ENCODE measurements at places on chromosomes 5 and 9.

DNA sequence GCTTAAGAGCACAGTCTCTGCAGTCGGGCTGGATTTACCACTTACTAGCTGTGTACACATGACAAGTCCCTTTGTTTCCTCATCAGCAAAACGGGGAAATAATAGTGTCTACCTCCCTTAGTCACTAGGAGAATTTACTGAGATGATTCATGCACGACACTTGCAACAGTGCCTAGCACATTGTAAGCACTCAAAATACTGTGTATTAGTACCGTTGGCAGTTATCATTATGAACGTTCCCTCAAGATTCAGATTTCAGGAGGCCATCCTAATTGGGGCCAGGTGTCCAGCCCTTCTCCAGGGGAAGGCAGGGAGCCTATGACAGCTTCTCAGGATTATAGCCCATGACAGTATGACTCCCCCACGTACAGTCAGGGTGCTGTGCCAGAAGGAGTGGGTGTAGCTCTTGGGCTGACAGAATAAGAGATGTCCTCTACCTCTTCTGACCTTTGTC, 164.3 kb downstream of the DOCK2 start:
- DNase-seq = no peak

- DNase-seq = no peak
Observed at GRCh38 chr5:14728459-14728938, 64.0 kb downstream of the OTULIN start.

DNA sequence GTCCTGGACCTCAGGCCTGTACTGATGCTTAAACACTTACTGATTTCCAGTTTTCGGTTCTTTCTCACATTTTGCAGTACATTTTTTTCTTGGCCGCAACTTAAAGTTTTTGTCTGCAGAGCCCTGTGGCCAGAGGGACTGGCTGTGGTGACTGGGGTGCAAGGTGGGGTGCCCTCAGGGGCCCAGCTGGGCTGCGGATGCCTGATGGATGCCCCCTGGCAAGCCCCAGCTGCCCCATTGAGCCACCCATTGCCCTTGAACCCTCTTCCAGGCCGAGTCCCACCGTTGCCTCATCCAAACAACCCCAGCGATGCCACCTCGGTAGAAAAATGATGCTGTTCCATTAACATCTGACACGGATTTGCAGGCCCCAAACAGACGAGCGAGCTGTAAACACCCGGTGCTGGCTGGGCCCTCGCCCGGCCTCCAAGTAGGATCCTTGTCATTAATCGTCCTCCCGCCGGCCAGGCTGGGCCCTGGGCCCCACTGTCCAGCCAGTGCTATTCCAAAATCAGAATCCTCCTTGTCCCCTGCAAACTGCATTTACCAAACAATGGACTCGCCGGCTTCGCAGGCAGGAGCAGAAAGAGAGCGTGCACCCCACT, 107.9 kb downstream of the PHF2 start:
- DNase-seq = no peak

GRCh38 chr5:58680503-58680902, 97.6 kb downstream of the RAB3C start:
- DNase-seq = no peak

GRCh38 chr5:55411876-55412275, 104.1 kb downstream of the MTREX start:
- no peak for DNase-seq

DNA sequence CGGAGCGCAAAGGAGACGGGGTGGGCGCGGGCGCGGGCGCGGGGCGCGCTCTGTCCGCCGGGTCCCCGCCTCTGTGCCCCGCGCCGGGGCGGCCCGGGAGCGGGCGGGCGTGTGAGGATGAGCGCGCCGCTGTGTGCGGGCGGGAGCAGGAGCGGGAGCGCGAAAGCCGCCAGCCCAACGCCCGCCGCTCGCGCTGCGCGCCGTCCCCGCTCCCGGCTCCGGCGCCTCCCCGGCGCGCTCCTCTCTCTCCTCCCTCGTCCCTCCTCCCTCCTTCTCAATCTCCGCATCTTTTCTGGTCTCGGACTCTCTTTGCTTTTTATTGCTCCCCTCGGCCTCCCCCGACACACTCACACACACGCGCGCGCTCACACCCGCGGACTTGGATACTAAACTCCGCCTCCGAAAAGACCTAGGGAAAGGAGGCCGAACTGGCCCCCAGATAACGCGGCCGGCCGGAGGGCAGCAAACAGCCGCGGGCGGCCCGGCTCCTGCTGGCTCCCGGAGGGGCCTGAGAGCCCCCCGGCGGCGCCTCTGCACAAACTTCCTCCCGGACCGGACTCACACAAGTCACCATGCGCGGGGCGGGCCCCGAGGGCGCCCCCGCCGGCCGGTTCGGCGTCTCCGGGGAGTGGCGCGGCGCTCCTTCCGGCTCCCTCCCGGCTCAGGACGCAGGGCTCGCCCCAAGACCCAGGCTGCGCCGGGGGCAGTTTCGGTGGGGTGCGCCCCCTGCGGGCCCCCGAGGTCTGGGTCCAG, at the start of gene FIBCD1:
TSS of gene FIBCD1 (minus strand) at position 596 of the 753 bp plus-strand sequence. CDS start 640 bp downstream, outside the sequence.
- no peak for DNase-seq

GRCh38 chr5:56415356-56415765, 182.2 kb upstream of the ANKRD55 start:
- DNase-seq = no peak

DNA sequence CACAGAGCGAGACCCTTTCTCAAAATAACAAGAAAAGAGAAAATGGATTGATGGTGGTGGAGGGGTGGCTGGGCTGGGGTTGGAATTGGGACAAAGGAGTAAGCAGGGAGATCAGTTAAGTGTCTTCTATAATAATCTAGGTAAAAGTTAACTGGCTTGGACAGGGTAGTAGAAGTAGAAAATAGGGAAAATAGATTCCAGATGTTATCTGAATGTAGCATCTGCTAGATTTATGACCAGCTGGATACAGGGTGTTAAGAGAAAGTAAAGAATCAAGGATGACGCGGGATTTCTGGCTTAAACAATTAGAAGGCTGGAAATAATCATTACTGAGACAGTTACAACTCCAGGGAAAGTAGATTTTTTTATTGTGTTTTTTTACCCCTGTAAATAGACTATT, 13.0 kb downstream of the PPP6C start:
- DNase-seq = no peak

DNA sequence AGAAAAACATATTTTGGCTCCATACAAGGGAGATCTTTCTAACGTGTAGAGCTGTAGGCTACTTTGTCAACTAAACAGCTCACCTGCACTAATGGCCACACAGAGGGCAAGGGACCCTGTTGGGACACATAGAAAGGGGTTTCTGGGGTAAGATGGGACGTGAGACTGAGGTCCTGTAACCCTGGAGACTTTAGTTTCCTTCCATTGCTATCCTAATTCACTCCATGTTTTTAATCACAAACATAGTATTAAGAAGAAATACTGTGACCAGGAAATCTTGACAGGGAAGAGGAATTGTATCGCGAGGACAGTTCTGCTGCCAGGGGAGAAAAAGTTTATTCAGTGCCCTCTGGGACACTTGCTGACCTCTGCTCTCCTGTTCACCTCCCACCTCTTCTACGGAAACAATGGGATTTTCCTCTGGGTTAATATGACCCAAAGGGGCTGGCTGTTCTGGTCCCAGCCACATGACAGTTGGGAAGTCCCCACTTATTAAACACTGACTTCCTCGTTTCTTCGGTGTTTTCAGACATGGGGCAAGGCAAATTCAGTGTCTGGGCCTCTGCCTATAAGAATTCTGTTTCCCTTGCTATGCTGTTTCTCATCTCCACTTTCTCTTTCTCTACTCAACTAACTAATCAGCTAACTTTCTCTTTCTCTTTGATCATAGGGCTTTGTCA, 106.9 kb upstream of the SEMA6A start:
- DNase-seq = no peak

GRCh38 chr9:120564589-120564988, 15.4 kb downstream of the CDK5RAP2 start:
- DNase-seq = no peak

DNA sequence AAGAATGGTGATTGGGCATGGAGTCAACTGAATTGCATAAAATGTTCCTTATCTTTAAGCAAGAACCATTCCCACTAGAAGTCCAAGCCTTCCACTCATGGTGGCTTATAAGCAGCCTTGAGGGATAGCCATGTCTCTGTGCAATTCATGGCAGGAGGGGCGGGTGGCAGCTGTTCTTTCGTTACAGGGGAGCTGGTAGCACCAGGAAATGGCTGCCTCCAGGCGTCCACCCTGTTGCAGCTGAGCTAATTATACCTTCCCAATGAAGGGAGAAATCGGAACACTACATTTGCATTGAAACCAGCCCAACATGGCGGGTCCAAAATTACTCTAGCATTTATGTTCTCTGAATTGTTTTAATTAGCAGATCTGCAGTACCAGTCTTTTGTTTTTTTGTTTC, 289.8 kb downstream of the NTRK2 start:
- no peak for DNase-seq

DNA sequence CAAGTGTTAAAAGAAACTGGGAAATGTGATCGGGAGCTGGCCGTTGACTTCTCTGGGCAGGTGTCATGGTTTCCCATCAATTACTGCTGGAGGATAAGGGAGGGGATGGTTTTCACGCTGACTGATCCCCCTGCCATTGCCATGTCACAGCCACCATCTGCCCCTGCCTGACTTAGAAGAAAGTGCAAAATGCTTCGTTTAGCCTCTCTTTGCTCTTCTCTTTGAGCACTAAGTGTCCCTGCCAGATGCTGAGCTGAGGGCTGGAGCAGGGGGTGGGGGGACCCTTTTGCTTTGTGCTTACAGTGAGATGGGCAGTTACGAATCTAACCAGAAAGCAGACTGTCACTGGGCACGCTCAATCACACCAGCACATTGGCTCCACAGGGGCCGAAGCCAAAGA, 138.4 kb upstream of the ALDH1B1 start:
- DNase-seq = no peak

- no peak for DNase-seq
Observed at GRCh38 chr9:124108216-124108615, 96.6 kb downstream of the LHX2 start.

GRCh38 chr5:34717426-34718327, 61.5 kb downstream of the RAI14 start:
- peak; percentile 85 for DNase-seq

DNA sequence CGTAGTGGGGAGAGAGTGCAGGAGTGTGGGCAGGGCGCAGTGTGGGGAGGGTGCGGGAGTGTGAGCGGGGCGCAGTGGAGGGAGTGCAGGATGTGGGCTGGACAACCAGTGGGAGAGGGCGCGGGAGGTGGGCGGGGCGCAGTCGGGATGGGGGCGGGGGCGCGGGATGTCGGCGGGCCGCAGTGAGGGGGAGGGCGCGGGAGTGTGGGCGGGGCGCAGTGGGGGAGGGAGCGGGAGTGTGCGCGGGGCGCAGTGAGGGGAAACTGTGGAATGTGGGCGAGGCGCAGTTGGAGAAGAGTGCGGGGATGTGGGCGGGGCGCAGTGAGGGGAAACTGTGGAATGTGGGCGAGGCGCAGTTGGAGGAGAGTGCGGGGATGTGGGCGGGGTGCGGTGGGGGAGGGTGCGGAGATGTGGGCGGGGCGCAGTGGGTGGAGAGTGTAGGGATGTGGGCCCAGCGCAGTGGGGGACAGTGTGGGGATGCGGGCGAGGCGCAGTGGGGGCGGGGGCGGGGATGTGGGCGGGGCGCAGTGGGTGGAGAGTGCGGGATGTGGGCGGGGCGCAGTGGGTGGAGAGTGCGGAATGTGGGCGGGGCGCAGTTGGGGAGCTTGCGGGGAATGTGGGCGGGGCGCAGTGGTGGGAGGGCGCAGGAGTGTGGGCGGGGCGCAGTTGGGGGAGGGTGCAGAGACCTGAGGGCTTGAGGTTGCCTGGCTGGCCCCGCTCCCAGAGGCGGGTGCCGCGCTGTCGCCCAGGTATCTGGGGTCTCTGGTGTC, at the start of gene NXNL2:
TSS of gene NXNL2 (plus strand) at position 723 of the 770 bp plus-strand sequence. CDS start 257 bp downstream, outside the sequence.
- DNase-seq = peak; percentile 64

DNA sequence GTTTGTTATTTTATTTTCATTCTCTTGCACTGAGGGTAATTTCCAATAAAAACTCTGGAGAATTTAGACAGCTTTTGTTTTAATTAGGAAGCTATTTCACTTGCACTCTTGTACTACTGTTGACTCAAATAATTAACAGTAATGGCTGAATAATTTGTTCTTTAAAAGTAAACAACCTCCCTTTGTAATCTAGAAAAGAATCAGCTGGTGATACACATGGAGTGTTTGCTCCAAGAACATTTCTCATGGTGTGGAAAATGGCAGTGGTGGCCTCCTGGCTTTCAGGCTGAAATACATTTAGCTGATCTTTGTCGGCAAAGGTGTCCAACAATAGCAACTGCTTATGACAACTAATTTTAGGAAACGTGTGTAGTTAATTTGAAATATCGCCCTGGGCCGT, 129.4 kb downstream of the C9orf152 start:
- no peak for DNase-seq

GRCh38 chr5:10567121-10567591, 3.3 kb downstream of the ANKRD33B start:
- DNase-seq = no peak

GRCh38 chr5:14155739-14156138, 12.6 kb downstream of the TRIO start:
- no peak for DNase-seq

- no peak for DNase-seq
Observed at GRCh38 chr9:87080512-87081264, 133.4 kb upstream of the GAS1 start.

- DNase-seq = no peak
Observed at GRCh38 chr9:114592356-114592755, 4.8 kb downstream of the ATP6V1G1 start.

- peak; percentile 94 for DNase-seq
Observed at GRCh38 chr9:128098297-128099230, 29.0 kb downstream of the PTGES2 start.

DNA sequence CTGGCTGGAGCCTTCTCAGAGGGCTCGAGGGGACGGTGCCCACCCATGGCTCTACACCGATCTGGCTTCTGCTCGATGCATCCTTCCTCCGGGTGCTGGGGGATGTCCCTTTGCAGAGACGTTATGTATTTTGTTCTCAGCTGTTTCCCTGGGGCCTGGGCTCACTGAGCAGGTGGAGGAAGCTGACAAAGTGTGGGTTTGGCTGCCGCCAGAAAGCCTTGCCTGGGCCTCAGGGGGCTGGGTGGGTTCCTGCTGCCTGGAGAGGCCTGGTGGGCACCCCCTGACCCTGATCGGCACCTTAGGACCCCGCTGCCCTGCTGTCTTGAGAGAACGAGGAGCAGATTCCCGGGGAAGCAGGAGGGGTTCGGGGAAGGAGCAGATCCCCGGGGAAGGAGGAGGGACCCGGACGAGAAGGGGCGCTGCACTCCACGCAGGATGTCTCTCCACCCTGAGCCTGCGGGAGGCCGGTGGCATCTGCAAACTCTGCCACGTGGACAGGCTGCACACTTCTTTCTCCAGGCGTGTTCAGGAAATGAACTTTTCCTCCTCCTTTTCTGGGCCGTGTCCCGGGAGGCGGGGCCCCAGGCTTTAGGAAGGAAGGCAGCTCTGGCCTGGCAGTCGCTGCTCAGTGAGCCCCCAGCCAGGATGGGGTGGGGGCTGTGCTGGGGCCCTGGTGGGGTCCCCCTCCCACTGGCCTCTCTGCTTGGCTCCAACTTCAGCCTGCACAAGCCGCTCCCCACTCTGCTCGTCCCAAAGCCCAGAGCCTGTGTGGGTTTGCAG, 148.9 kb downstream of the RXRA start:
- DNase-seq = peak; percentile 67

GRCh38 chr9:7105095-7105494, 347.3 kb downstream of the KDM4C start:
- no peak for DNase-seq
